Muscle of back (tissue), 13 donors: ENCODE measurements at places on chromosomes 3 and 15.

- no peak for DNase-seq
These were observed 49.0 kb upstream of the FURIN start for GRCh38 chr15:90819390-90819789.

DNA sequence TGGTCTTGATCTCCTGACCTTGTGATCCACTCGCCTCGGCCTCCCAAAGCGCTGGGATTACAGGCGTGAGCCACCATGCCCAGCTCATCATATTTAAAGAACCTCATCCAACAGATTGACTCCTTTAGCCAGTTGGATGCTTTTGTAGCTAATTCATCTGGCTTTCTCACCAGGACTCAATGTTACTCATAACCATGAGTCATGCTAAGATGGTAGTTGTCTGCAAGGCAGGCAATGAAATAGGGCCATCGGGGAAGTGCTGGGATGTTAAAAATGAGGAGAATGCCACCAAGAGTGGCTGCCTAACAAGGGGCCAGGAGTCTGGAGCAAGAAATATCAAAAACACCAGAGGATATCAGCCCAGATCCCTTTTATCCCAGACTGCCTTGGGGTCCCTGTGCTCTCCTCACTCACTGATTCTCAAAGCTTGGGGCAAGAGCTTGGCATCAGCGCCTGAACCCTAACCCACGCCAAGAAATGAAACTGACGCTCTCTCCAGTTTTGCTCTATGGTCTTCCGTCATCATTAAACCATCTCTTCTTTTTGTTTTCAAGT lies 7.4 kb upstream of the PCOLCE2 start:
- peak; percentile 39 for DNase-seq

- no peak for DNase-seq
These were observed 138.4 kb downstream of the IGF1R start for GRCh38 chr15:98786717-98787116.

- DNase-seq, result no peak
These were observed 20.0 kb upstream of the PIAS1 start for GRCh38 chr15:68034081-68034480.

DNA sequence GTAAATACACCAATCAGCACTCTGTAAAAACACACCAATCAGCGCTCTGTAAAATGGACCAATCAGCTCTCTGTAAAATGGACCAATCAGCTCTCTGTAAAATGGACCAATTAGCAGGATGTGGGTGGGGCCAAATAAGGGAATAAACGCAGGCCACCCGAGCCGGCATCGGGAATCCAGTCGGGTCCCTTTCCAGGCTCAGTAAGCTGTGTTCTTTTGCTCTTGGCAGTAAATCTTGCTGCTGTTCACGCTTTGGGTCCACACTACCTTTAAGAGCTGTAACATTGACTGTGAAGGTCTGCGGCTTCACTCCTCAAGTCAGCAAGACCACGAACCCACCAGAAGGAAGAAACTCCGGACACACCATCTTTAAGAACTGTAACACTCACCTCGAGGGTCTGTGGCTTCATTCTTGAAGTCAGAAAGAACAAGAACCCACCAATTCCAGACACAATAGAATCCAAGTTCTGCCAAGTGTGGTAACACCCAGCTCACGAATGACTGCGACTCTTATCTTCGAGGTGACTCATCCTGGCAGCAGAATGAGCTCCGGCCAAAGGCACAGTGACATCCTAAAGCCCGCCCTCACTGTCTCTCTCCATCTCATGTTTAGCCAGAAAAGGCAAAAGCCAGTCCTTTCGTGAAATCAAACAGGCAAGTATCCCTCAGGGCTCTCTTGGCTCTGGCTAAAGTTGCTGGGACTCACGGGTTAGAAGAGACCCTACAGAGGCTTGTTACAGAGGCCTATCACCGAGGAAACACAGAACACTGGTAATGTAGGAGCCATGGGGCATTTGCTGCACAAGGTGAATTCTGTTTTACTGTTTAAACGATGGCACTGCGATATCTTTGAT lies 155.2 kb downstream of the FAM43A start:
- no peak for DNase-seq

- DNase-seq, result no peak
These were observed 12.2 kb upstream of the SACM1L start for GRCh38 chr3:45677033-45677446.

DNA sequence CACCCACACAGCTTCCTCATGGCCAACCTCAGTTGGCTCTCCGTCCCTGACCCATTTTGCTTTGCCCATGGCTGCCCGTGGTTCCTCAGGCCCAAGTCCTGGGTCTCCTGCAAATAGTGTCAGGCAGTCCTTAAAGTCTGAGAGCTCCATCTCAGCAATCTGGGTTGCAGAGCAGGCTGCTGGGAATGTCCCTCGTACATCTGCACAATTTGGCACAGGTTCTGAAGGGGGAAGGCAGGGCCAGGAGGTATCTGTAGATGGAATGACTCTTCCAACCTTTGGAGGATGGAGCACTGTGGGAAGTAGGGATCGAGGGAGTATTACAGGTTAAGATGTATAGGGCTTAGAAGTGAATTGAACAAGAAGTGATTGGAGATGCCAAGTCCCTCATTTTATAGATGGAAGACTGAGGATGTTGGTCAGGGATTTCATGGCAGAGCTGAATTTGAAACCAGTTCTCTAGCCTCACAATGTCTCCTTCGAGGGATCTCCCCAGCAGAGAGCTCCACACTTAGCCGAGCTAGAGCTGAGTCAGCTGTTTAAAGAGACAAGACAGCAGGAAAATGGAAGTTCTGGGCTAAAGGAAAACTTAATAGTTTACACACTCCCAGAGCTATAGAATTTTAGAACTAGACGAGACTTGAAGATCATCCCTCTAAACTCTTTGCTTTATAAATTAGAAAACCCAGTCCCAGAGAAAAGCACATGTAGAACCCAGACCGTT lies 9.2 kb downstream of the CKMT1A start:
- no peak for DNase-seq

DNA sequence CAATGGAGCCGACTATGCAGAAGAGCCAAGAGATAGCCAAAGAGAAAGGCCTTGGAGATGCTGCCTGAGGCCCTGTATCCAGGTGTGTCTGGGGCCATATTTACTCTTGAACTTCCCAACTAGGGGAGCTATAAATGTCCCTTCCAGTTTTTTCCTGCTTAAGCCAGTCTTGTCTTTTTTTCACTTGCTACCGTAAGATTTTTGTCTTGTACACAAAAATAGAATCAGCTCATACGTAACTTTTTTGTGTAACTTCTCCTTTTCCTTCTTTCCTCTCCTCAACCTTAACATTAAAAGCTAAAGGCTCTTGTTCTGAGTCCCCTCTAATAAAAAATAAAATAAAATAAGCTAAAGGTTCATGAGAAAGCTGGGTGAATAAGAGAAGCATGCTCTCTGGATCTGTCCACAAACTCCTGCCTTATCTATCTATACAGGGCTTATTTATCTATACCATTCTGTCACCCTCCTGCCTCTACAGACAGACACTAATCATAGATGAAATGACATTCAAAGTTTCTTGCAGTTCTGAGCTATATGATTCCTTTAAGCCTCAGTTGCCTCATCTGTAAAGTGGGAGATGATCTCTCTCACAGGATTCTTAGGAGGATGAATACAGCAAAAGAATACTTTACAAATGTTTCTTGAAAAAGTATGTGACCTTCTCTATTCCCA lies 4.6 kb downstream of the SUMF1 start:
- no peak for DNase-seq

GRCh38 chr3:143506190-143506589 lies 342.1 kb downstream of the SLC9A9 start:
- no peak for DNase-seq

DNA sequence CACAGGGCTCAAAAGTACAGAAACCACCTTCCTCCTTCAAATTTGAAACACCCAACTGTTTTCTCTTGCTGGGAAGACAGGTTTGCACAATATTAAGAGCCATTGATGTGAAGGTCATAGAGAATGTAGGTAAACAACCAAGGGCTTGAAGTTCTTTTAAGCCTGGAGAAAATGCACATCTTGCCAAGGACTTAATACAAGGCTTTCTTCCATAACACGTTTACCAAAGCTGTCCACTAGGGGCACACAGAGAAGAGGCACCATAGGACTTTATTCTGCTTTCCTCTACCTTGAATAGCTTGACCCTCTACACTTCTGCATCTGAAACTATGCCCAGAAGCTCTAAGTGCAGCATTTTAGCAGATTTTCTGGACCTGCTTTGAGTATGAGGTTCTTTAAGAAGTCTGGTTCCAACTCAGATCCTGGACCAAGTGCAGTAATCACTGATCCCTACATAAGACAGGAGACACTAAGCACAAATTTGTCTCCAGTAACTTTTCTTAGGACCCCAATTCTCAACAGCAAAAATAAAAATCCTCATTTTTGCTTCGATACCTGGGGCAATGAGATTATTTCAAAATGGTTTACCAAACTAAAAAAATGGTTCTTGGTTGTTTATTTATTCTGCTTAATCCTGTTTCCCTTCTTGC lies 138.0 kb downstream of the FBN1 start:
- DNase-seq, result peak; percentile 48

- DNase-seq, result peak; percentile 38
These were observed at the start of gene CHRNA7 for GRCh38 chr15:32029862-32030781. TSS of gene CHRNA7 (plus strand) at chr15:32030515. CDS start at chr15:32030595, 80 bp downstream.

GRCh38 chr3:190130037-190130436 lies 9.3 kb upstream of the P3H2 start:
- DNase-seq, result no peak

DNA sequence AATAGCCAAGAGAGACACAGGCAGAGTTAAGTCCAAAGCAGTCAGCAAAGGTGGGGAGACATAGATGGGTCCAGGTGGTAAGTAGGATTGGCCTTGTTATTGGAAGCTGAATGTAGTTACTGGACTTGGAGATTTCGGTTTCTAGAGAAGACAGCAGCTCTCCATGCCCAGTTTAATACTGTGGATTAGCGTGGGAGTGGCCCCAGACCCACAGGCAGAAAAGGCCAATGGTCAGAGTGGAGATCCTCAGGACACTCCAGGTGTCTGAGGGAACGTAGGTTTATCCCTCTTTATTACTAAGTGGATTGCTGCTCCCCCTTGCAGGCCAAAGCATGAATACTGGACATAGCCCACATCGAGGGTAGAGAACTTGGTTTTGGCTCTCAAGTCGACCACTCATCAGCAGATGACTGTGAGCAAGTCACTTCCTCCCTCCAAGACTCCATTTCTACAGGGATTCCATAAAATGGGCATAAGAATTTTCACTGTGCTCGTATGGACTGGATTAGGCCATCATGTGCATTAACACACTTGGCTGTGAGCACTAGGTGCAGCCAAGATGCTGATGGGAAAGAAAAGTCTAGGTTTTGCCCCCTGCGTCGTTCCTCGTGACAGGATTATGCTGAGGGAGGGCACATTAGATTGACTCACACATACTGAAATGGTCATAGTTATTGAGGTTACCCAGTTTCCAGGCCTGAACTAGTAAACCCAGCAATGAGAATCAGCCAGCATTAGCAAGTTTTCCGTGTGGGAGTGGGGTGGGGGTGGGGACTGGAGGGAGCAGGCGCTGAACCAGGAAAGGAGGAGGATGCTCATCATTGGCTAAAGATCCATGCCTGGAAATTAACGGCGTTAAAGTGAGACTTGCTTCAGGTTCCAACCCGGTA lies 225.2 kb upstream of the TPRG1 start:
- peak; percentile 61 for DNase-seq

GRCh38 chr3:174035328-174035886 lies 637.9 kb downstream of the NLGN1 start:
- no peak for DNase-seq

- no peak for DNase-seq
These were observed 135.0 kb upstream of the WNT5A start for GRCh38 chr3:55622116-55622515.

- no peak for DNase-seq
These were observed 487.1 kb upstream of the CNTN3 start for GRCh38 chr3:75101329-75102147.

DNA sequence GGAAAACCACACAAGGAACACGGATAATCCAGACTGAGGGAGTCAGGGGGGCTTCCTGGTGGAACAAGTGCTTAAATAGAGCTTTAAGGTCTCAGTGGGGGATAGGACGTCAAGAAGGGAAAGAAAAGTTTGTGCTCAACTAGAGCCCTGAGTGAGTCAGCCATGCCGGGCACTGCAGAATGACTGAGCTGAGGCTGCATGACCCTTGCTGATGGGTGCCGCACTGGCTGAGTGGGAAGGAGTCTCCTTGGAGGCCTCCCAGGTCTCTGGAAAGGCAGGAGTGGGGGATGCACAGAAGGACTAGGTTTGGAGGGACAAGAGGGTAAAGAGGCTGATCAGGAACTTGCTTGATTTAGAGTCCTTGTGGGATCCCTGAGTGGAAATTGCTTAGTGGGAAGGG lies 150.3 kb downstream of the RPLP1 start:
- DNase-seq, result no peak

DNA sequence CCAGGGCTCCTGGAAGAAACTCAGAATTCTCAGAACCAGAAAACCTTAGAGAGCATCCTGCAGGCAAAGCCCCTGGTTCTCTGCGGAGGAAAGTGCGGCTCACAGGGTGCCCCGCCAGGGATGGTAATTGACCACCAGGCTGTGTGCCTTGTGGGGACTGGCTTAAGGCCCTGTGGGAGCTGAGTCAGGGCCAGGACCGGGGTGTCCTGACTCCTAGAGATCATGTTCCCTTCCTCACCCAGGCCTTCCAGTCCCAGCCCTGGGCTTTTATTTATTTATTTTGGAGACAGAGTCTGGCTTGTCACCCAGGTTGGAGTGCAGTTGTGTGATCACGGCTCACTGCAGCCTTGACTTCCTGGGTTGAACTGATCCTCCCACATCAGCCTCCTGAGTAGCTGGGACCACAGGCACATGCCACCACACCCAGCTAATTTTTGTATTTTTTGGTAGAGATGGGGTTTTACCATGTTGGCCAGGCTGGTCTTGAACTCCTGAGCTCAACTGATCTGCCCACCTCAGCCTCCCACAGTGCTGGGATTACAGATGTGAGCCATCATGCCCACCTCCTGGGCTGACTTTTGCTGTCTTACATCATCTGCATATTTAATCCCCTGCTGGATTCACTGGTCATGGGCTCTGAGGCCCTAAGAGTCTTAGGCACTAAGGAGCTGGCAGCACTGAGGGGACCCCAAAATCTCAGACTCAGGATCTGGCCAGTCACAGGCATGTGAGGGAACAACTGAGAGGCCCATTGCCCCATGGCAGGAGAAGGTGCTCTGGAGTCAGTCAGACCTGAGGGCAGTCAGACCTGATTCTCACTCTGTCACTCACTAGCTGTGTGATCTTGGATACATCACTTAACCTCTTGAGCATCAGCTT lies 20.4 kb upstream of the LAMP3 start:
- no peak for DNase-seq

GRCh38 chr15:79329171-79329611 lies 18.3 kb downstream of the TMED3 start:
- peak; percentile 6 for DNase-seq
